ENCODE measurements at places on chromosomes 16 and 17.

DNA sequence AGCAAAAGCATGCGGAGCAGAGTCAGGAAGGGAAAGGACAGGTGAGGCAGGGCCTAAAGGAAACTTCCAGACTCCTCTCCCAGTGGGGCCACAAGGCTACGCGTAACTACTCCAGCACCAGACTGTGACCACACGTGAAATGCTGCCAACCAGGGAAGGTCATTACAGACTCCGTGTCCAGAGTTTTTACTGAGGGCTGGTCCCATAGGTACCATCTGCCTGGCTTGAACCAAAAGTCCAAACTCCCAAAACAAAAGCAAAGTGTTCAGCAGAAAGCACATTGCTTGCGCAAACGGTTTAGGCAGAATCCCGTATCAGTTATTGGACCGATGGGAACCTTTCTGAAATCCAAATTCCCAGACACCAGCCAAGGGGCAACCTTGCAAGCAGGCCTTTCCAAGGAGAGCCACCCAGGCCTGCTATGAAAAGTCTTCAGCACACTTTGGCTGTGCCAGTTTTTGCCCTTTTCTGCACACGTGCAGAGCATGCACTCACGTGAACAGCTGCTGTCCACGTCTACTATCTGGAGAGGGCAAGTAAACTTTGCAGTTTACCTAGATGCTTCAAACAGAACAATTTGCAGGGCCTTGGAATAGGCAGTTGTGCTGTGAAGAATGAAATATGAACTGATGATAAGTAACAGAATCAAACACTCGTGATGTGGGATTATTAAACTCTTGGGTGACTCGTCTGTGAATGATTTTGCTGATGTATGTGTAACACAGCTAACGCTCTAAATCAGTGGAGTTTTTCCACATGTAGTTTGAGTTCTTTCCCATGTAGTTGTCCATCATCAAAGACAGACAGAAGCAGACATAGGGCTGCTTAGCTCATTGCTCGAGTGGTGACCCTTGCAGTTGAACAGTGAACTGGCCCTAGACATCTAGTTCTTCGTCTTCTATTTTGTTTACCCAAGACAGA, 58.1 kb upstream of the CRISPLD2 start:
- no peaks in the 10 kb centered on the region for H3K27me3 ChIP-seq
- no peak overlapping the region for H3K27ac ChIP-seq
- H3K4me3 ChIP-seq, result no peak overlapping the region
- peaks cover 4% of the 10 kb centered on the region for H3K4me1 ChIP-seq
- DNase-seq, result no peak

DNA sequence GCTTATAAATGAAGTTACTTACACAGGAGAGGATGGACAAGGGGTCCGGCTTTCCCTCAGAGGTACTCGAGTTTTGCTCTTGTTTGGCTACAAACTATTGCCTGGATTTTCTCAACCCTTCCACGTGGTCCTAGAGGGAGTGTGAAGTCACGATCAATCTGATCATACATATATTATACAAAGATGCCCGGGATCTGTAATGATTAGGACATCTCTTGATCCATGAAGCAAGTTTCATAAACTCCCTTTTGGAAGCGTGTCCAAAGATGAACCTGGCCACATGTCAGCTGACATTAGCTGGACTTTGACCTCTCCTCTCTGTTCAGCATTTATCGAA, 2.3 kb upstream of the CDH11 start:
- H3K4me3 ChIP-seq, result no peak overlapping the region
- no peak for DNase-seq
- H3K27ac ChIP-seq, result no peak overlapping the region
- H3K4me1 ChIP-seq, result no peaks in the 10 kb centered on the region

- no peak for DNase-seq
- H3K4me3 ChIP-seq, result no peak overlapping the region
- H3K27ac ChIP-seq, result no peak overlapping the region
- no peaks in the 10 kb centered on the region for H3K27me3 ChIP-seq
- H3K4me1 ChIP-seq, result no peaks in the 10 kb centered on the region
- no peaks in the 10 kb centered on the region for H3K36me3 ChIP-seq
These were observed 770 bp upstream of the MYH3 start for GRCh38 chr17:10657879-10658278.

DNA sequence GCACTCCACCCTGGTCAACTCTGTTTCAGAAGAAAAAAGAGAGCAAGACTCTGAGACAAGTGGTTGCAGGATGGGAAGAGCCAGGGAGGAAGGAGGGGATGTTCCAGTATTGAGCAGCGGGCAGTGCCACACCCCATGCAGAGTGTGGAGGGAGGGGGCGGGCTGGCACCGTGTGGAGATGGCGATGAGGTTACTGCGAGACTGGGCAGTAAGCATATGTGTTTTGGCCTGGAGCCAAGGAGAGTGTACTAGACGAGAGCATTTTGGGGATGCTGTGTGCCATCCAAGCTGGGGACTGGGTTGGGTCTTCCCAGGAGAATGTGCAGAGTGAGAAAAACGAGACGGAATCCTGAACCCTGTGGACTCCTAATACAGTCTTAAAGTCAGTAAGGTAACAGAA, 3.4 kb downstream of the TBC1D24 start:
- H3K27ac ChIP-seq, result no peak overlapping the region
- H3K4me3 ChIP-seq, result no peak overlapping the region
- H3K27me3 ChIP-seq, result no peaks in the 10 kb centered on the region
